Substantia nigra (tissue), 51 donors: ENCODE measurements at places on chromosomes 11 and 22.

DNA sequence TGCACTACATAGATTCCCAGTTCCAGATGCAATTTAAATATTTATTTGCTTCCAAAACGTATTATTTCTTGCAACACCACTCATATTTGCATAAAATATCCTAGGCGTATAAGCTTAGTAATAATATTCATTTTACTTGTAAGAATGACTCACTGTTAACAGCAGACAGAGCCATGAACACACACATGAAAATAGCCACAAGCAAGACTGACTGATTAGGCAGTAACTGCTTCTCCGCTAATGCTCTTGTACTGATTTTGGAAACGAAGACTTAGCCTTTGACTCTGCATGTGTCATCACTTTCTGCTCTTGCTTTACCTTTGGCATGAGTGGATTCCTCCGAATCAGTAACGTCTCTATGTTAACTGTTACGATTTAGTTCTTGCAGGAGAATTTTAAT, 6.0 kb downstream of the OR10Q1 start:
- no peak for DNase-seq

- DNase-seq = no peak
Measured at GRCh38 chr11:124829986-124830385, 29.8 kb upstream of the MSANTD2 start.

DNA sequence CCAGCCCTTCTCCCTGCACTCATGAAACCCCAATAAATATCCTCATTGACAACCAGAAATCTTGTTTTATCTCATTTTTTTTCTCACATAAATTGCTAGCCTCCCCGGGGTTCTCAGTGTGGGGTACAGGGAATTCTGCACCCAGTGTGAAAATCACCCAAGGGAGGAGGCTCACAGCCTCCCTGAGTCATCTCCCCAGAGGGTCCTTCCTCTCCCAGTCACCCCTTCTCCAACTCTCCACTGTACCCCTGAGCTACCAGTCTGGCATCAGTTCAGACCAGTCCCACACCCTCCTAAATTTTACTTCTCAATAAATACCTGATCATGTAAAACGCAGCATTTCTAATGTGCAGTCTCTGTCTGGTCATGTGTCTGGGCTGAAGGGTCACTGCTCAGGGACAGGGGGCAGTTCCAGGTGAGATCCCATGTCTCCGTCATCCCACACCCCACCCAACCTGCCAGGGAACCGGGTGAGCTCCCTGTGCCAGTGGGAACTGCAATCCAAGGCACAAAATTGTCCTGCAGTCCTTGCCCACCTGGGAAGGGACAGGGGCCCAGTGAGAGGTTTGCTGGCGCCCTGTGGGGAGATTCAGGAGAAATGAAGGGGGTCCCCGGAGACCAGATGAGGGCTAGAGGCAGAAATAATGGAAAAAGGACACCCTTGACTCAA, 8.3 kb downstream of the IGLL5 start:
- DNase-seq = no peak

DNA sequence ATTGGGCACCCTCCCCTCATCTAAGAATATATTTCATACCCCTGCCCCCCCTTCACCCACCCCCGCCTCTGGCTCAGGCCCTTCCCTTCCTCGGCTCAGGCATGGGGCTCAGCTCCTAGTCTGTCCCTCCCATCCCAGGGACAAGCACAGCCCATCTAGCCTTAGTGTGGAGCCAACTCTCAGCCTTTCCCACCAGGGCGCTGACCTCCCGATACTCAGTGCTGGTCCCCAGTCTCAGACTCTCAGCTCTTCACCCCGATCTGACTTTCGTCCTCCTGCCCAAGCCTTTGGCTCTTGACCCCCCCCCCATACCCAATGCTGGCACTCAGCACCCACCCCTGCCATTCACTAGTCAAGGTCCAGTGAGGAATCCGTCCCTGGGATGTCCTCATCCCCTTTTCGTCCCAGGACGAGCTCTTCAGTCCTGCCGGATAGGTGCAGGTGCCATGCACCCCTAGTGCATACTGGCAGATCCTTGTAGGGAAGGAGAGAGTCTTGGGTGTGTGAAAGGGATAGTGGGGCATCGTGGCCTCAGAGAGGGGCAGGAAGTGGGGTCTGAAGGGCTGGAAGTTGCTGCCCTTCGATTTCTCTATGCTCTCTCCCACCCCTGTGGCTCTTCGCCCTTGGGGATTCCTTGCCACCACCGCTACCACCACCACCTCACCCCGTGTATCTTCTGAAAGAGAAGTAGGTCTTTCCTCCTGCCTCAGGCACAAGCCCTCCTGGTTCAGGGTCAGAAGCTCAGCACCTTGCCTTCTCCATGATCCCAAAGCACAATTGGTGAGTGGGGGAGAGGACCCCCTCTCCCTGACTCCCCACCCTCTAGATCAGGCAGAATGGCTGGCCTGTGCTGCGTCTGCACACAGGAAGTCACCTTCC, 2.4 kb downstream of the TPBGL start:
- DNase-seq = no peak

- no peak for DNase-seq
Measured at GRCh38 chr11:130865091-130865773, 51.0 kb downstream of the SNX19 start.

DNA sequence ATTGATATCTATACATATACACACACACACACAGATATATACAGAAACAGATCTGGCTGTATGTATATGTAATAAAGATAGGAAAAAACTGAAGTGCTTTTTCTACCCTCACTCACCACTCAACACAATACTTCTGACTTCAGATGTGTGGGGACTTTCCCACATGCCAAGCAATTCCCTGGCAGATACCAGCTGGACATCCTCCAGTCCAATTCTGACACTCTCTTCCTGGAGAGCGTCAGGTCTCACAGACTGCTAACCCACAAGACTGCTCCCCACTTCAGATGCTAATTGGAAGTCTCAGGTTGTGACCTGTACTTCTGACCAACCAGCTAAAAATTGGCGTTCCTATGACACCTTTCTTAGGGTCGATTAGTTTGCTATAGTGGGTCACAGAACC, 140.6 kb downstream of the ATG16L2 start:
- no peak for DNase-seq

GRCh38 chr11:120513436-120514315, 2.1 kb downstream of the GRIK4 start:
- no peak for DNase-seq

GRCh38 chr11:59560702-59561473, 49.5 kb downstream of the OR4D9 start:
- DNase-seq = no peak

DNA sequence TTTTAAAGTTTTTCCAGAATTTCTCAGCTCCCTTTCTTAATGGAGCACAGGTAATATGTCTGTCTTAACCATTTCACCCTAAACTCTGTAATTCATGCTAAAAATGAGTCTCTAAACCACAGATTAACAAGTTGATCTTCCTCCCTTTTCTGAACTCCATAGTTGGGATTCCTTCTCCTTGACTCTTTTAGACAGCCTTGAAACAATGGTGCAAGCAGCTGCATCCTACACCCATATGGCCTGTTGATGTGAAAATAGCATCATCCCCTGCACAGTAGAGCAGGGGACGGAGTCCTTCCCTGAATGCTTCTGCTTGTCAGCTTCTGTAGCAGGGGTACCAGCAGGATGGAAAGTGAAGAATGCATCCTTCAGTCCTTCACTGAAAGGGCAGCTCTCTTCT, 192.8 kb upstream of the SORL1-AS1 start:
- DNase-seq = no peak

- no peak for DNase-seq
Measured at GRCh38 chr11:102794382-102794781, 3.6 kb downstream of the MMP1 start.

DNA sequence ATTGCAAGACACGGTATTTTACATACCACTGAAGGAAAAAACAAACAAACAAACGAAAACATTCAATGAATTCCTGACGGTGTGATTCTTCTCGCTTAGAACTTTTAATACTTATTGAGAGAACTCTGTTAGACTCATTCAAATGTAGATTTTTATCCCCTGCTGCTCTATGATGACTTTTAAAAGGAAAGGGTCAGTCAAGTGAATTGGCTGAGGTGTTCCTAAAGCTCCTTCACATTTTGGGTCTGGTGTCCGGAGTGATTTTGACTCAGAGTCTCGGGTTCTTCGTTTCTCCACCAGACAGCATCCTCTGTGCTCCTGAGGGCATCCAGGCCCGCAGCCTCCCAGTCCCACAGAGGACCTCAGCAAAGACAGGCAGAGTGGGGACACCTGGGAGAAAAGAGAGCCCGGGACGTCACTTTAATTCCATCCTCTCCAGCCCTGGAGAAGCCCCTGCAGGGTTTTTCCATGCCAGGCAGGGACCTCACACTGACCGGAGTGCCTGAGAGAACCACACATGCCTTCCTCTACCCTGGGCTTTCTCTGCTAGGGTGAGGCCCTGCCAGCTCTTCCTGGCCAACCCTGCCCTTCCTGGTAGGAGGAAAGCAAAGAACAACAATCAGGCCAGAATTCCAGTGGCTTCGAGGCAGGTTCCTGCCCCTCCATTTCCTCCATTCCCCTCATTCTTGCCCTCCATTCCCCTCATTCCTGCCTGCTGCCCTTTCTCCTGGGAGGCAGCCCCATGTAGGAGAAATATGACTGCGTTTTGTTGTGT, 1.4 kb upstream of the CSF2RB start:
- DNase-seq = no peak

DNA sequence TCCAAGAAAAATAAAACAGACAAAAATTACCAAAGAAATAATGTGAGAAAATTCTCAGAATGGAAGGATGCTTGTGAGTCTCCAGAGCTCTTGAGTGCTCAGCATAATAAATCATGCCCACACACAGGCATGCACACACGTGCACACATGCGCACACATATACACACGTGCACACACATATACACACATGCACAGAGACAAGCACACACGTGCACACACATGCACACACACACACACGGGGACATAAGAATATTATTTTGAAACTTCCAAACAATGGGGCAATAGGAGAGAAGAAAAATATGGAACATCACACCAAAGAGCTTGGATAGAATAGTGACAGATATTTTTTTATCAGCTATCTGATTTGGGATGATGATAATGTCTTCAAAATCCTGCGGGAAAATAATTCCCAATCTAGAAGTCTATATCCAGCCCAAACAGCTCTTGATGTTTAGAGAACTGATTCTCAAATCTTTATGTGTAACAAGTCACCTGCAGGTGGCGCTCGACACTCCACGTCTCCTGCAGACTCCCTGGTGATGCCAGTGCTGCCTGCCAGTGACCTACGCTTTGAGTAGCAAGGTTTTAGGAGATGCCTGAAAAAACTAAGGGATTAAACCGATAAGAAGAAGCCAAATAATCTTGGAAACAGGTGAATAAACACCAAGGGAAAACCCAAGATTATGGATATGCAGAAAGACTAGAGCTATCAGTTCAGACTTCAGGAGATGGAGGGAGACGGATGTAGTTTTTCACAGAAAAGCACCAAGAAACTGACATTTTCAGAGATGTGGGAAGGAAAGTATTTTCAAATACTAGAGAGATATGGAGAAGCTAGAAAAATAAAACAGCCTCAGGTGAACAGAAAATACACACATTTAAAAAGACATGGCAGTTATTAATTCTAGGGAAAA, 743.6 kb downstream of the ETS1 start:
- DNase-seq = peak; percentile 72

GRCh38 chr11:64312947-64313346, 4.4 kb downstream of the TRMT112 start:
- DNase-seq = no peak

GRCh38 chr11:40099426-40100161, 1359.9 kb downstream of the LRRC4C start:
- DNase-seq = no peak

DNA sequence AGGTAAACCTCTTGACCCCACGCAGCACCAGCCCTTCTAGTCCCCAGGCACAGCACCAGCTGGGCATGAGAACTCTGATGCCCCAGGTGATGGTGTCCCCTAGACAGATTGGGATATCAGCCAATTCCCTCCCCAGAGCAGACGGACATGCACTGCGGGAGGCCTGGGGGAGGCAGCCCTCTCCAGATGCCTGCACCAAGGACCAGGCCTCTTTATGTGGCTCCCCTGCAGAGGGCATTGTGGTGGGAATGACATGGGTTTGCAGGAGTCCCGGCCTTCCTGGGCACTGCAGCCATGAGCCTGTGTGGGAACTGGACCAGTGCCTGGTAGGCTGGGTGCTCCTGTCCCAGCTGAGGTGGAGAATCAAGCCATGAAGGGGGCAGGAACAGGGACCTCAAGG, 25.9 kb downstream of the PPM1F start:
- DNase-seq = no peak

DNA sequence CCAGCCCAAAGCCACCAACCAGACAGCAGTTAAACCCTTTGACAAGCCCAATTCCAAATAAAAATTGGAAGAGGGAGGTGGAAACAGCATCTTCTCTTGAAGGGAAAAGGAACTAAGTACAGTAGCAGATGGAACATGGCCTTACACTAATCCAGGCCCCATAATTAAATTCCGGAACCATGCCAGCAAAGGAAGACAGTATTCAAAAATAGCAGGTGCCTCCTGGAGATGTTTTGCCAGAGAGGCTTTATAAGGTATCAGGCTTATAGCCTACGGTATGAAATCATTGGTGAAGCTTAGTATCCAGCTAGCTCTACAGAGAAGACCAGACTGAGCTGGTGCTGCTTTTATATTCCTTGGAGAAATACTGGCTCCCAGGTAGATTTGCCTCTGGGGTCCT, 344.1 kb upstream of the API5 start:
- no peak for DNase-seq

GRCh38 chr11:15754221-15754620, 602.1 kb downstream of the SOX6 start:
- DNase-seq = no peak

GRCh38 chr22:35556666-35557065, 16.0 kb downstream of the RASD2 start:
- DNase-seq = no peak

GRCh38 chr11:6611092-6611962, 689 bp downstream of the TAF10 start:
- no peak for DNase-seq

DNA sequence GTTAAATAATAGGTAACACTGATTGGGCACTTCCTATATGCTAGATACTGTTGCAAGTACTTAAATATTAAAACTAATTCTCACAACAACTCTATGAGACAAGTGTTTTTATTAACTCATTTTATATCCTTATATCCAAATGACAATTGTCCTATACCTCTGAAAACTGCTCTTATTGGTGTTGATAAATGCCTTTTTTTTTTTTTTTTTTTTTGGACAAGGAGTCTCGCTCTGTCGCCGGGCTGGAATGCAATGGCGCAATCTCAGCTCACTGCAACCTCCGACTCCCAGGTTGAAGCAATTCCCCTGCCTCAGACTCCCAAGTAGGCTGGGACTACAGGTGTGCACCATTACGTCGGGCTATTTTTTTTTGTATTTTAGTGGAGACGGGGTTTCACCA, 41.6 kb downstream of the MRTFA start:
- DNase-seq = no peak

GRCh38 chr11:72398058-72398758, 36.1 kb downstream of the CLPB start:
- DNase-seq = no peak

GRCh38 chr11:115459563-115459962, 44.7 kb downstream of the CADM1 start:
- no peak for DNase-seq

- DNase-seq = no peak
Measured at GRCh38 chr11:130402570-130402969, 25.8 kb downstream of the ADAMTS8 start.
